NCI-H82 (cell line): ENCODE measurements at places on chromosomes 1 and 21.

- no peak for DNase-seq
Measured at GRCh38 chr1:8604041-8604945, 213.1 kb downstream of the RERE start.

- DNase-seq = peak; percentile 50
Measured at GRCh38 chr1:49036700-49037099, 260.0 kb upstream of the BEND5 start.

DNA sequence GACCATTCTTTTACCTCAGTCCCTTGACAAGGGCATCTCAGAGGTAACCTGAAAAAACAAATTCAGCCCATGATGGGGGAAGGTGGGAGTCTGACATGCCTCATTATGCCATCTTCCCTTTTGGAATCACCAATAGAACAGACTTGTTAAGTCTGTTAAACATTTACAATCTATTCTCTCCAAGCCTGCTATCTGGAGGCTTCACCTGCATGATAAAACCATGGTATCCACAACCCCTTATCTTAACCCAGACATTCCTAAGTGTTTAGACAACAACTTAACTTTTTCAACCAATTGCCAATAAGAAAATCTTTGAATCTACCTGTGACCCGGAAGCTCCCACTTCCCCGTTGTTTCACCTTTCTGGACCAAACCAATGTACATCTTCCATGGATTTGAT lies 233.0 kb upstream of the CACYBP start:
- DNase-seq = no peak

- DNase-seq = no peak
Measured at GRCh38 chr21:43894206-43894577, 29.2 kb downstream of the AGPAT3 start.

GRCh38 chr1:24908591-24909259 lies 21.4 kb downstream of the RUNX3 start:
- DNase-seq = no peak

DNA sequence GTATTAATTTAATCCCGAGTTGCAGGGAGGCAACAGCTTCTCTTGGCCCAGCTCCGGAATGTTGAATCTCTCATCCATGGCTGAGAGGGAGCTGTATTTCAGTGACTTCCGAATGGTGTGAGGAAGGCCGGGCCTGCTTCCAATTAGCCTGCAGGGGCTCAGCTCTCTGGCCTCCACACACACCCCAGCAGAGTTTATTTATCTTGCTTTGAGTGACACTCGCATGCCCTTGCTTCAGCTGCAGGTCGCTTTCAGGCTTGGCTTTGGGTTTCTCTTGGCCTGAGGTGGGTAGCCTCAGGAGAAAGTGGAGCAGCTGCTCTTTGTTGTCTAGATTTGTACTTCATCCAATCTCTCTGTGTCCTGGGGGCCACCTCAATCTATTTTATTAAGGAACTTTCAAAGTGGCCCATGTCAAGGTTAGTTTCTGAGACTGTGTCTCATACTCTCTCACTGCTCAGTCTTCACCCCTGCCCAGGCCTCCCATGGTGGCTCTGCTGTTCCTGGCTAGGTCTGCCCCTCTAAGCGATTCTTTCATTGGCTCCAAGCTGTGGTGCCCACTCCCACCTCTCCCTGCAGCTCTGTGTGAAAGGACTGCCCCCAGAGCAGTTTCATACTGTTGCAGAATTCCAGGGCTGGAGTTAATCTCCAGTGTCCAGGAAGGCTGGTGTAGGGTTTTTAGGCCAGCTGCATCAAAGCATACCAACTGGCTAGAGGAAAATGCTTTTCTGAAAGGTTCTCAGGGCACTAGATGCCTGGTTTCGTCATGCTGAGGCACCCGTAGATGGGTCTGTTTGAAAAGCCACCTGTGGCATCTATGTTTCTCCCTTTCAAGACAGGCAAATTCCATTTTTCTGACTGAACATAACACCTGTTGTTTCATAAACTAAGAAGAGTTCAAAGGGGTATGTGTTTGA lies 153.5 kb downstream of the PLXNA2 start:
- no peak for DNase-seq

GRCh38 chr1:225651872-225652728 lies 823 bp downstream of the ENAH start:
- DNase-seq = peak; percentile 96

DNA sequence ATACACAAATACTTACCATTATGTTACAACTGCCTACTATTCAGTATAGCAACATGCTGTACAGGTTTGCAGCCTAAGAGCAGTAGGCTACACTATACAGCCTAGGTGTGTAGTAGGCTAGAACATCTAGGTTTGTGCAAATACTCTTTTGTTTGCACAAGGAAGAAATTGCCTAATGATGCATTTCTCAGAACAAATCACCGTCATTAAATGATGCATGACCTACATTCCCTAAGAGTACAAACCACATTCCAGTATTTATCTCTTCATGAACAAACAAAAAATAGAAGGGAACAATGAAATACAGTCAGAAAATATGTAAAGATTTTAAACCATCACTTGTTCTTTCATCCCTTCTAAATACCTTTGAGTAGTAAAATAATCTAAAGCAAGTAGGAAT lies 109.7 kb upstream of the HP1BP3 start:
- no peak for DNase-seq

DNA sequence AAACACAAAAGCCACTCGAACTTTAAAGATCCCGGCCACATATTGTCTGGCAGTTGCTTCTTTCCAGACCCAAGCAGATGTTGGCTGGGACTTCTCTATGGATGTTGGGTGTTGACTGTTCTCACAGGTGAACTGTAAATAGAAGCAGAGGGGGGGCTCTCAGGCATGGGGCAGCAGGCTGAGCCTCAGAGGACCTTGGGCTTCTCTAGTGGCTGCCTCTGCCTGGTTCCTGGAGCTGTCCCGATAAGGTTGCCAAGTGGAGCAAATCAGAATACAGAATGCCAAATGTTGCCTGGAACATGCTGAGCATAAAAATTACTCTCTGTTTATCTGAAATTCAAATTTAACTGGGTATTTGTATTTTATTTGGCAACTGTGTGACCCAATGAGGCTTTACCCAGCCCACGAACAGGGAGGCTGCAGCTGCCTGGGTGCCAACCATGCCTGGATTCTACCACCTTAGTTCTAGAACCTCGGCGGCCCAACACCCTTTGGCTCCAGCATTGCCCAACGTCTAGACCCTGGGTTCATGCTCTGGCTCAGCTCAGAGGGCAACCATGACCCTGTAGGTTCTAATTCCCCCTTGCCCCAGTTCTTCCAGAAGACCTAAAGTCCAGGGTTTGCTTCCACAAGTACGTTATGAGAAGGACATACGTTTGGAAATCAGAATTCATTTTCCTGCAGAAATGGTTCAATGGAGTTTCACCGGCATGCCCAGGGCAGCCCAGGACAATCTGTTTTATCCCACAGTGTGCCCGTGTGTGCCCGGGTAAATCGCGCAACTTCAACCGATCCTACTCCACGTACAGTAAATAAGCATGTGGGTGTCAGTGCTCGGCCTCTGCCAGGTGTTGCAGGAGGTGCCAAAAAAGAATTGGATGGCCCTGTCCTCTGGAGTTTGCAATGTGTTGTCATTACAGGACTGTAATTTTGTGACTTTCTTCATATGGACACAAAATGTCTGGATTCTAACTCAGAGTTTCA lies 5.4 kb upstream of the SLC45A1 start:
- DNase-seq = no peak

- DNase-seq = peak; percentile 24
Measured at GRCh38 chr1:222243902-222244301, 304.0 kb downstream of the HHIPL2 start.

GRCh38 chr1:218739426-218739825 lies 394.3 kb downstream of the TGFB2 start:
- DNase-seq = no peak

DNA sequence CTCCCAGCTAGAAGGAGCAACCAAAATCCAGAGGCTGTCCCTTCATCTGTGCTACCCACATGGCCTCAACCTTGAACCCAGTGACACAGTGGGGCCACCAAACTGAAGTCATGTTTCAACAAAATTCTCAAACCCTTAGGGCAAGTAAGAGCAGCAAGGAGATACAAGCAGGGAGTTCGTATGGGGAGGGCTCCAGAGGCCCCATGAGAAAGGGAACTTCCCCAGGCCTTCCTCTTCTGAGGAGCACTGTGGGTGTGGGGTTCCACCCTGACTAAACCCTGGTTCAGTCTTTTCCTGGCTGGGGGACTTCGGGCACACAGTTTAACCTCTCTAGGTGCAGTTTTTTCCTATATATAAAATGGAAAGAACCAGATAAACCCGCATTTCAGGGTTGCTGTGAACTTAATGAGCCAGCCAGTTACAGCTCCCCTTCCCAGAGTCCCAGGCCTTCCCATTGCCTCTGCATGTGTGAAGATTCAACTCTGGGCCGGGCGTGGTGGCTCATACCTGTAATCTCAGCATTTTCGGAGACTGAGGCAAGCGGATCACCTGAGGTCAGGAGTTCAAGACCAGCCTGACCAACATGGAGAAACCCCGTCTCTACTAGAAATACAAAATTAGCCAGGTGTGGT lies 8.0 kb upstream of the THEMIS2 start:
- no peak for DNase-seq

- peak; percentile 40 for DNase-seq
Measured at GRCh38 chr1:38804062-38804886, 55.3 kb downstream of the RRAGC start.

DNA sequence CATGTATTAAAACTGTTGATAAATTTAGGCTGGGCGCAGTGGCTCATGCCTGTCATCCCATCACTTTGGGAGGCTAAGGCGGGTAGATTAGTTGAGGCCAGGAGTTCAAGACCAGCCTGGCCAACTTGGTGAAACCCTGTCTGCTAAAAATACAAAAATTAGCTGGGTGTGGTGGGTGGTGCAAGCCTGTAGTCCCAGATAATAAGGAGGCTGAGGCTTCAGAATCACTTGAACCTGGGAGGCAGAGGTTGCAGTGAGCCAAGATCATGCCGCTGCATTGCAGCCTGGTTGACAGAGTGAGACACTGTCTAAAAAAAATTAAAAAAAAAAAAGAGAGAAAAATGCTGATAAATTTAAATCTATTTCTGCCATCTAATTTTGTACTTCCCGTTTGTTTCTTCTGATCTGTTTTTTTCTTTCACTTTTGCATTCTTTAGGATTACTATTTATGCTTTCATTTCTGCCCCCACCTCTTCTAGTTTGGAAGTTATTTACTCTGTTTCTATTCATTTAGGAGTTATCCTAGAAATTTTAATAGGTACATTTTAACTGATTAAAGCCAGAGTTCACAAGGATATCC lies 3.2 kb upstream of the DENND1B start:
- no peak for DNase-seq

DNA sequence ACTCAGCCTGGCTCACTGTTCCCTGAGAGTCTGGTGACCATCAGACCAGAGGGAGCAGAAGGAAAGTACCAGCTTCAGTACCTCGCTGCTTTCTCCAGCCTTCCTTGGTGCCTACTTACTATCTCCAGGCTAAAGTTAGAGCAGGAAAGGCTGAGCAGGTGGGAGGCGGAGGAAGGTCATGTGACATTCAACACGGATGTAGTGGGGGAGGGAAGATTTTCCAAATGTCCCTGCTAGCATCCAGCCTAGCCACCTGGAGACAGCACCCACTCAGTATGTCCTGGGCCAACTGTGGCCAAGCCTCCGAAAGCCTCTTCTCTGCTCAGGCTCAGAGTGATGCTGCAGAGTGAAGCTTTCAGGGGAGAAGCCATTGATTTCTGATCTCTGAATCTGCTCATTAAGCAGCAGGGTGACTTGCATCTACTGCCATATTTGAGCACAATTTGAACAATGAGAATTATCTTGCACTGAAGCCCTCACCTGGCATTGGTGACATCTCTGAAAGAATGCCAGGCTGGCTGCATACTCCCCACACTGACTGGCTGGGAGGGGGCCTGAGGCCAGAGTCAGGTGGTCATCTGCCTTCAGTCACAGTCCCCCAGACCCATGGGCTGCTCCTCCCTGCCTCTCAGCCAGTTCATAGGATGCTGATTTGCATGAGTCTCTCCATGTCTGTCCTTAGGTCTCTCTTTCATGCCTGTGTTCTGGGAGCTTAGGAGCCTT lies 86.2 kb downstream of the KCND3 start:
- DNase-seq = peak; percentile 35

DNA sequence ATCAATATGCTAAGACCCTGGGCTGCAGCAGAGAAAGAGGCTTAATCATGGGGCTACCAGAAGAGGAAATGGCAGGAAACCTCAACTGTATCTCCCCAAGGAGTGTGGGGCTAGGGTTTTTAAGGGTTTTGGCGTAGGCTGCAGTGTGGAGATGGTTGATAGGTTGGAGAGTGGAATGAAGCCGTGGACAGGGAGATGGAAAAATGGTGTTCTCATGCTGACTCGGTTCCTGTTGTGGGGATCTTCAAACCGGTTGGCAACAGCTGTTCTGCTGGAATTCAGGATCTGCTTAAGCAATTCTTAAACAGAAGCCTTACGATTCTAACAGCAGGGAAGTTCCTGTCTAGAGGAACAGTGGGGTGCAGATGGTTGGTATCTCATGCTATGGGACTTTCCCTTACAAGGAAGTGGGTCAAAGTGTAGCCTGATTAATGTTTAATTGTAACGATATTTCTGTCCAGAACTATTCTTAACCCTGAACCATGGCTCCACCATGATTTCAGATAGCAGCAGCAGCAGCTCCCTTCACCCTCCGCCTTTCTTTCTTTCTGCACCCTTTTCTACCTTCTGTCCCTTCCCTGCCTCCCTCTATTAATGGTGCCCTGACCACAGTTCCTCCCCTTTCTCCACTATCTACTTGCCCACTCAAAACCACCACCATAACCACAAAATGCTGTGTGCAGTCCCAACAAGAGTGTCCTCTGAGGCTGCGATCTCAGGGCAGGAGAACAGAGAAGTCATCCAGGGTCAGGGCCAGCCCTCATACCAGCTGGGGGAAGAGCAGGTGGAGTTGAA lies 30.8 kb downstream of the RSPH1 start:
- peak; percentile 36 for DNase-seq

DNA sequence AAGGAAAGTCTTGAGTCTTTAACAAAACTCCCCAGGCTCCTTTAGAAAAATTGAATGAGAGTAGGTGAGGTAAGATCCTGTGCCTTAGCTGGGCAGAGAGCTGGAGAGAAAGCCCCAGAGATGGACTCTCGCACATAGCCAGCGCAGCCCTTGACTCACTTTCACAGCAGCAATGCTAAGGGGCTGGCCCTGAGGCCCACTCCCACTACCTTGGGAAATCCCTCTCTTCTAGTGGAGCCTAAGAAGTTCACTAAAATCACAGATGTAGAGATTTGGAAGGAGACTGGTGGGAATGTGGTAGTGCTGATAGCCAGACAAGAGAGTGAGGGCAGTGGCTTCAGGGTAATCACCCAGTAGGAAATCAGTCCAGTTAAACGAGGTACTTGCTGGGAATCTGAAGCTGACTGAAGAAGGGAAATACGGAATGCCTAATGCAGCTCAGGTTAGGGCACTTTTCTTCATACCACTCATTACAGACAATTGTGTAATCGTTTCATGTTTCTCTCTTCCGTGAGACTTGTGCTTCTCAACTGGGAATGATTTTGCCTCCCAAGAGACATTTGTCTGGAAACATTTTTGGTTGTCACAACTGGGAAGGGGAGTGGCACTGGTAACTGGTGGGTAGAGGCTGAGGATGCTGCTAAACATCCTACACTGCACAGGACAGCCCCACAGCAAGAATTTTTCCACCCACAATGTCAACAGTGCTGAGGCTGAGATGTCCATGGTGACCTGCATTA lies 42.4 kb upstream of the LRRC8C start:
- no peak for DNase-seq
